Inflammatory macrophage treated with lipopolysaccharide for 1 hour (primary cell): ENCODE measurements at places on chromosomes 12 and 14.

DNA sequence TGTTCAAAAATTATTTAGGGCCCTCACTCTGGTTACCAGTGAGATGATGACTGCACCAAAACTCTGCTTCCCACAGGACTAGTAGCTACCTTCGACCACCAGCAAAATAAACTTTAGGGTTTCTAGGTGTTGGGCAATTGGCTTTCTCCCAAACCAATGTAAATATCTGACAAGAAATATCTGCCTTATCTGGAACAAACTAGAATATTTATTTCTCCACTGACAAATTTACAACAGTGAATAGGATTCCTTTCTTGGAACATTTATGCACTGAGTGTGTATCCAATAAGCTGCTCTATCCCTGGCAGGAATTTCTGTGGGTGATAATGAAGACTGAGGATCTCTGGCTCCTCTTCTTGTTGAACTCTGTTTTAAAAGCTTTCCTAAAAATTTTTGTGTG lies 148.6 kb downstream of the SLC6A15 start:
- no peak for DNase-seq

DNA sequence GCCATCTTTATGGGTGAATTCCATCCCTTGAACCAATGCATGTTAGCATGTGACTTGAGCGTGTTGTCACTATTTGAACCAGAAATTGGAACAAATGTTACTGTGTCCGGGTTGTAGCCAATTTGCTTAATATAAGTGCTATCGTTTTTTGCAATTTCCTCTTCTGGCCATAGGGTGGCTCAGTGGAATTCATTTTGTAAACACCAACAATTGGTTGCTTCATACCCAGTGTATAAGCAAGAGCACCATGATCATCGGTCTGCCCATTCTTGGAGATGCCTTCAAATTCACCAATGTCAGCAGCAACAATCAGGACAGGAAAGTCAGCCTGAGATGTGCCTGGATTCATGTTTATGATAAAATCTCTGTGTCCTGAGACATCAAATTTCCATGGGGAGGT lies 5.0 kb upstream of the NEDD1 start:
- peak; percentile 22 for DNase-seq

DNA sequence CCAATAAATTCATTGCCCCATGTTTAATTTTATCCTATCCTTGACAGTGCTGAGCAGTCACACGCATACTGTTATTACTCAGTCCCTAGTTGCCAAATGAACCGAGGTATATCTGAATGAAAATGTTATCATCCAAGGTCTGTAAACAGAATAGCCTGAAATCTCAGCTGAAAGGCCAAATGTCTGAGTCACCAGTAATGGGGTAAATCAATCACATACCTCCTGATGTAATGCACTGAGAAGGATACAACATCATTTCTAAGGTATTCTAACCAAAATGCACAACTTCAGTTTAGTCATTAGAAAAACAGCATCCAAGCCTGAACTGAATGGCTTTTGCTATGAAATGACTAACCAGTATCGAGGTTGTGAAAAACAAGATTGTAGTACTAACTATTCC lies 228.6 kb downstream of the DPF3 start:
- no peak for DNase-seq

DNA sequence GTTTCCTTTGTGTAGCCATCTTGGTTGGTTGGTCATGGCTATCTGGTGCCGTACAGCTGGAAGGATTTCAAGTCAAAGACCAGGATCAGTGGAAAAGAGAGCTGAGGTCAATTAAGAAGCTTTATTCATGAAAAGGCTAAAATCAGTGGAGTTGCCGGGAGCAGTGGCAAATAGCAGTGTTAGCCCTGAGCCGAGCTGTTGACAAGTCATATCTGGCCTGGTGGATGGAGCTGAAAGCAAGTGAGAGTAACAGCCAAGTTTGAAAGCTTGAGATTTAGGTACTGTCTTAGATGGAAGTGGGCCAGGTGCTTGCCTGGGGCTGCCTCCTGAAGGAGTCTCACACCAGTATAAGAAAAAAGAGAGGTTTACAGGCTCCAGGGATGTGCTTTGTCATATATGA lies 9.0 kb downstream of the BATF start:
- no peak for DNase-seq

DNA sequence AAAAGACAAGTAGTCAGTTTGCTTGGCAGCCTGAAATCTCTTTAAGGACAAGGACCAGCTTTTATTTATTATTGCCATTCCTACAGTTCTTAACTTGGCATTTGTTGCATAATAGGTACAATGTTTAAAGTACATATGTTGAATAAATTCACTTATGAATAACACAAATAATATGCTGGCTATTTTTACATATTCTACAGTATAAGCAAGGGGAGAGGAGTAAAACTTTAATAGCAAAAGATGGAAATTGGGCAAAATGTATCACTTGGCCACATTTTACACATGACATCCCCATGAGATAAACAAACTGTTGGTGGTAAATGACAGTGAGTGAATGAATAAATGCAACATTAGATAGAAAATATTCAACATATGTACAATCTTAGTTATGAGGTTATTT lies 333.1 kb downstream of the DIO2 start:
- no peak for DNase-seq

DNA sequence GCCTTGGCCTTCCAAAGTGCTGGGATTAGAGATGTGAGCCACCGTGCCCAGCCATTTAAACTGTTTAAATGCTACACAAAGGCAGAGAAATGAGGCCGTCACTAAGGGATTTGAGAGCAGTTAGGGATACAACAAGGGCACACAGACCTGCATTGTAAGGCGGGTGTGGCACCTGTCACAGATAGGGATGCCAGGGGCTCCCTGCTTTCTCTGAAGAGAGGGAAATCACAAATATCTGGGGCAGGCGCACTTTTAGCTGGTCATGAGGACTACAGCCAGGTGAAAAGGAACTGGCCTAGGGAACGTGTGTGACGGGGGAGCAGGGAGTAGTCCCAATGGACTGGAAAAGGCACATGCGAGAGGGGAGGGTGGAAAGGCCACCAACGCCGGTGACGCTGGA lies 9.7 kb downstream of the SSH1 start:
- no peak for DNase-seq

DNA sequence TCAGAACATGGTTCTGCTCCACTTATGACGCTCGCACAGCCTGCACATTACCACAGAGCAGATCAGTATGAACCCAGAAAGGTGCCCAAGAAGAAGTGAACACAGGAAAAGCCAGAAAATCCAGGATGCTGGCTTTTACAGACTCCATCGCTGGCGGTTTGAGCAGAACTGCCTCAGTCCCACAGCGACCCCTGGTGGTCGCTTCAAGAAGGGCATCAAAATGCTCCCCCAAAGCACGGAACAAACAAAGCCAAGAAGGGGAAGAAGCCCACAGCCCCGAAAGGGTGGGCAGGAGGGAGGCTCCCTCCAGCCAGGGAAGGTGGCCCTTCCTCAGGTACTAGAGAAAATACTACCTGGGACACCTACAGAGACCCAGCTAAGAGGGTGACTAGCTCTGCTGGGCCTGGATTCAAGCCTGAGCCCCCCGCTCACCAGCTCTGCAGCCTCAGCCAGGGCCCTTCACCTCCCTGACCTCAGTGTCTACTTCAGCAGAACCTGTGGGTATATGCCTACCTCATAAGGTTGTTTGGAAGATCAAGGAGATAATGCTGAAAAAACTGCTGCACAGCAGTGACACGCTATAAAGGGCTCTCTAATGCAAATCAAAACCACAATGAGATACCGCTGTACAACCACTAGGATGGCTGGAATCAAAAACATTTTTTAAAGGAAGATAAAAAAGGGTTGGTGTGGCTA lies 98.1 kb downstream of the NCOR2 start:
- DNase-seq = peak; percentile 33

GRCh38 chr14:62759796-62760195 lies 285.5 kb downstream of the KCNH5 start:
- DNase-seq = no peak

DNA sequence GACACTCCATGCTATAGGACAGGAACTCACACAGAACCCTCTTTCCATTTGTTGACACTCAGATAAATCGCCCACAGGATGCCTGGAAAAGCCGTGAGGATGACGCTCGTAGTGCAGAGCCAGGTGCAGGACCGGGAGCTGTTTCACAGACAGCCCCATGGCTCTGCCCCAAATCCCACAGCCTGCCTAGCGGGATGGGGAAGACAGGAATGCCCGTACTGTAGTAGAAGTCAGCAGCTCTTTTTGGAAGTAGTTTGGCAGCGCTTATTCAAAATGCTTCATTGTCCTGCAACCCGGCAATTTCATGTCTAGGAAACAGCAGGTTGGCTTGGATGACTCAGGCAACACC lies 41.6 kb downstream of the JAG2 start:
- no peak for DNase-seq

GRCh38 chr12:125181107-125181506 lies 115.9 kb downstream of the AACS start:
- no peak for DNase-seq

GRCh38 chr14:65069874-65070413 lies 32.4 kb downstream of the MAX start:
- DNase-seq = no peak

DNA sequence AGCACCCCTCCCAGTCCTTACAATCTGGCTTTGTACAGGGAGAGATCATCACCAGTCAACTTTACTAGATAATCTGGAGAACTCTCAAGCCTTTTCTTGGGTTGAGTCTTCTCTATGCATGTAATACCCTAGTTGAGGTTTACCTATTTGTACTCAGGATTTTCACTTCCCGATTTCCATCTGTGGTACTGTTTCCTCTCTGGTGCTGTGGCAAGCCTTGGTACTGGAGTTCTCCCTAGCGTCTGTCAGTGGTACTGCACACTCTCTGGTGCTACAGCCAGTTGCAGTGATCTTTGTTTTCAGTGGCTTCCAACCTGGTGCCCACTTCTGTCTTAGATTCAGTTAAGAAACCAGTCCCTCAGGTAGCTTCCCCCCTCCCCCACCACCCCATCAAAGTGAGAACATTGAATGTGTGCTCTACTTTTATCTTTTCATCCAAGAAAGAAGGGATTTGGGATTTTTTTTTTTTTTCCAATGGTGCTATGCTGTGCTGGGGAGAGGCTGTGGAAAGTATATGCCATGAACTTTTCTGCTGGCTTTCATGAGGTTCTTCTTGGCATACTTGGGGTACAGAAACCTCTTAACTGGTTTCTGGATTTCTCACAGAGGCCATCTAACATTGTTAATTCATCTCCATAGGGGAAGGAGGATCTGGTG lies 69.4 kb upstream of the EVL start:
- peak; percentile 89 for DNase-seq

- no peak for DNase-seq
Measured at GRCh38 chr12:132582058-132582420, 28.3 kb downstream of the LRCOL1 start.

- DNase-seq = no peak
Measured at GRCh38 chr12:100942984-100943749, 148.6 kb downstream of the ANO4 start.

DNA sequence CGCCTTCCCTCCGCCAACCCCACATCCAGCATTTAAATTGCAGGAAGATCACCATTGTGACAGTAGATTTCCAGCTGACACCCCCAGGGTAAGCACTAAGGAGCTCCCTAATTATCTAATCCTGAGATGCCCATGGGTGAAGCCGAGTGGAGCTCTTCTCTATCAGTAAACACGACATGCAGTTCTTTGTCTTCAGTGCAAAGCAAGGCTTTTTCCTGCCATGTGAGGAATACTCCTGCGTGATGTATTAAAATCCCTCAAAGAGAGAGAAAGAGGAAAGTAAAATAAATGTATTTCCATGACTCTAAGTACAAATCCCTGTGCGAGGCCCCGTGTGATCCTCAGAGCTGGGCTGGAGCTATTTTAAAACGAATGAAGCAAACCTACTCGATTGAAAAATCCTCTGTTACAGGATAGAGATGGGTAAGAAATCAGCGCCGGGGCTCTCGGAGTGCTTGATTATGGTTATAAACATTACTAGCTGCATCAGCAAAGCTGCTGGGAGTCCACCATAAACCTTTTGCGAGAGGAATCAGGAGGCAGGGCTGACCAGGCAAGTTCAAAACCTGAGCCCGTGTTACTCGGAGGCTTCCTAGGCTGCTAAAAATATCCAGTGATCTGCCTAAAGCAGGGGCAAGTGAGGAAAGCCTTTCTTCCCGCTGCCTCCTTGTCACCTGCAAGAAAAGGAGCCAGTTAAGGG lies 61.5 kb downstream of the MAP1LC3B2 start:
- no peak for DNase-seq

DNA sequence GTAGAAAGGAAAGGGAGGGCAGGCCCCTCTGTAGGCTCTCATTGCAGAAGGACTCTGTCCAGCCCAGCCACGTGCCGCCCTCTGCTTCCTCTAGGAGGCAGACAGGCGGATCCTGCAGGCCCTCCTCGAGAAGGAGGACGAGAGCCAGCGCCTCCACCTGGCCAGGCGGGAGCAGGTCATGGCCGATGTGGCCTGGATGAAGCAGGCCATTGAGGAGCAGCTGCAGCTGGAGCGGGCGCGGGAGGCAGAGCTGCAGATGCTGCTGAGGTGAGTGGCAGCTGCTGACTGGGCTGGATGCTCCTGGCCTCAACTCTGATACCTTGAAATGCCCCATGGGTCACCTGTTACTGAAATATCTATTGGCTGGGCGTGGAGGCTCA lies 10.9 kb downstream of the TCHP start:
- DNase-seq = no peak

- DNase-seq = no peak
Measured at GRCh38 chr12:14654416-14654815, 42.0 kb downstream of the GUCY2C start.

DNA sequence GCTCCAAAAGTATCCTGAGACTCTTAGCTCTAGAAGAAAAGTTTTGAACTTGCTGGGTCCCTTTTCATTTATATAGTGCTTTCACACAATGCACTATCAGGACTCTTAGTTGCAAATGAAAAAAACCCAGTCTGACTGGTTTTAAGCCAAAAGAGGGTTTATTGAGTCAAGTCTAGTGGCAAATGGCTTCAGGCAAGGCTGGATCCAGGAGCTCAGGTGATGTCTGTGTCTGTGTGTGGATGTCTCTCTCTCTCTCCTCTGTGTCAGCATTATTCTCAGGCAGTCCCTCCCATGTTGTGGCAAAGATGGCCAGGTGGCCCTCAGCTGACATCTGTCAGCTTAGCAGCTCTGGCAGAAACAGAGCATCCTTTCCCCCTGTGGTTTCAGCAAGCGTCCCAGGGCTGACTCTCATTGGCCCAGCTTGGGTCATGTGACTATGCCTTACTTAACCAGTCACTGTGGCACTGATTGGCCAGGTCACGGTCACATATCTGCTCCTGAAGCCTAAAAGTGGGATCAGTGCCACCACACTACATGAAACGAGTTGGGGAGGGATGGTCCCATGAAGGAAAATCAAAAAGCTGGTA lies 6.2 kb downstream of the TMEM120B start:
- DNase-seq = no peak
